Choroid plexus epithelial cell (primary cell): ENCODE measurements at places on chromosomes 5 and 9.

DNA sequence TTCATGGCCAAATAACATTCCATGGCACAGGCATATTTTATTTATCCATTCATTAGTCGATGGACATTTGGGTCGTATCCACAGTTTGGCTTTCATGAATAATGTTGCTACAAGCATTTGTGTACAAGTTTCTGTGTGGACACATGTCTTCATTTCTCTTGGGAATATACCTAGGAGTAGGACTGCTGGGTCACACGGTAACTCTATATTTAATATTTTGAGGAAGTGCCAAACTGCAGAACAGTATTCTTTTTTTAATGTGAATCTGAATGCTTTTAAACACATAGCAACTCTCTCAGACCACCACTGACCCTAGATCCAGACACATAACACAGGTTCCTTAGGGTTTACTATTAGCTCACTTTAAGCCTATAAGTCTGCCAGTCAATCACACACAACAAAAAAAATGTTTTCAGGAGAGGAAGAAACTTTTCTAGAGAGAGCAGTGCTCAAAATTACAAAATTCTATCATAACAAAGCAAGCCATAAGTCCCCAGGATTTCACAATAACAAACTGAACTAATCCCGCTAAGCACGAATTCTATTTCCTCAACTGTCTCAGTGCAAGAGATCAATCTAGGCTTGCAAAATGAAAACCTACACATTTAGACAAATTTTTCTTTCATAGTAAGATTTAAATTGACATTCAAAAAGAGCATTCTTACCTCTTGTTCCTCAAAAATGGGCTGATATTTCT lies 41.8 kb upstream of the GABBR2 start:
- peak; percentile 7 for DNase-seq

DNA sequence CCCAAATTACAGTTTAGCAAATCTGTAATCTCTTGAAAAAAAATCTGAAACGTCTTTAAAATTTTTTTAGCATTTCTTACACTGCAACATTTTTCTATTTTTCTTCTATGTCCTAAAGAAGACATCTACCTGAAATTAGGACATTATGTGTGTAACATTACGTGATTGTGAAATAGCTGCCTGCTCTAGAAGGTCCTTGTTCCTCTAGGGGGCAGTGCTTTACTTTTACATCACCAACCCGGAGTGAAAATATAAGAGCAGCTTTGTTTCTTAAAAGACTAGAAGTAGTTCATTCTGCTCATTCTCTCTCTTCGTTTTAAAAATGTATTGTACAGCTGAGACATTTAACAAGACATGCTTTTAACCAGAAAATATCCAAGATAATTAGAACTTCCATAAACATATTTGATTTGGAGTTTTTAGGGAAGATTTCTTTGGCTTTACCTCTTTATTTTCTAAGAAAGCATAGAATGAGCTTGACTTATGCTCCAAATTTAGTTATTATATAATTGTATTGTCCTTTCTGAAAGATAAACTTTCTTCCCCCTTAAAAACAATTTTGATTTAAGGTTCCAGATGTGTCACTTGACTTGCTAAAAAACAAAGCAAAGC lies 48.1 kb upstream of the RIOK2 start:
- peak; percentile 91 for DNase-seq

- no peak for DNase-seq
Observed at GRCh38 chr5:109373932-109374331, 35.8 kb downstream of the PJA2 start.

- DNase-seq = no peak
Observed at GRCh38 chr5:74664551-74664950, 20.5 kb upstream of the HEXB start.

DNA sequence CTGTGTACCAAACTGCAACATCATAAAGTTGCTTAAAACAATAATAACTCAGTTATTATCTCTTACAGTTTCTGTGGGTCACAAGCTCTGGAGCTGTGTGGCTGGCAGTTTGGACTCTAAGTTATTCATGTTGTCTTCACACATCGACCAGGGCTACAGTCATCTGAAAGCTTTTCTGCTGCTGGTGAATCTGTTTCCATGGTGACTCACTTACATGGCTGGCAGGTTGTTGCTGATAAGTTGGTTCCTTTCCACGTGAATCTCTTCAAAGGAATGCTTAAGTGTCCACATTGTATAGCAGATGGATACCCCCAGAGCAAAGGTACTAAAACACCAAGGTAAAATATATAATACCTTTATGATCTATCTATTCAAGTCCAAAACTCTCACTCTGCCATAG lies 44.8 kb upstream of the CYLC2 start:
- DNase-seq = no peak

GRCh38 chr9:113570749-113571711 lies 107.5 kb downstream of the RGS3 start:
- peak; percentile 61 for DNase-seq

- DNase-seq = peak; percentile 67
Observed at GRCh38 chr5:32115985-32116384, 58.1 kb downstream of the GOLPH3 start.

DNA sequence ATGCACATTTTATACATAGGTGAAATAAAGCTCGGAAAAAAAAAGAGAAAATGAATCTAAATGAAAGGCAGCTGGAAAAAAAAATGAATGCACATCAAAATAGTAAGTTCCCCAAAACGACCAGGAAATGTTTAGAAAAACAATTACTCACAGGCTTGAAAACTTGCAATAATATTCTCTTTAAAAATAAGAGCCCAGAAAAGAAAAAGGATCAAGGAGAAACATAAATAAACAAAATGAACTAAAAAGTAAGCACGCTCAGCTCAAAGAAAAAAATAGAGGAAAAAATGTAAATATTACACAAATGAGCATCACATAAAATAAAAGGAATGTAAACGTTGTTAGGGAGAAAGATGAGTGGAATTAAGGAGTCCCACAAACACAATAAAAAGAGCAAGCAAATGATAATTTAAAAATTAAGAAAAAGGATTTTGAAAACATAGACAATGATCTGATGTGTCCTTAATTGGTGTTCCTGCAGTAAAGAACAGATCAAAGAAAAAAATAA lies 54.2 kb downstream of the SLC27A6 start:
- no peak for DNase-seq

GRCh38 chr5:7668161-7668560 lies 182.8 kb downstream of the CFAP90 start:
- no peak for DNase-seq

DNA sequence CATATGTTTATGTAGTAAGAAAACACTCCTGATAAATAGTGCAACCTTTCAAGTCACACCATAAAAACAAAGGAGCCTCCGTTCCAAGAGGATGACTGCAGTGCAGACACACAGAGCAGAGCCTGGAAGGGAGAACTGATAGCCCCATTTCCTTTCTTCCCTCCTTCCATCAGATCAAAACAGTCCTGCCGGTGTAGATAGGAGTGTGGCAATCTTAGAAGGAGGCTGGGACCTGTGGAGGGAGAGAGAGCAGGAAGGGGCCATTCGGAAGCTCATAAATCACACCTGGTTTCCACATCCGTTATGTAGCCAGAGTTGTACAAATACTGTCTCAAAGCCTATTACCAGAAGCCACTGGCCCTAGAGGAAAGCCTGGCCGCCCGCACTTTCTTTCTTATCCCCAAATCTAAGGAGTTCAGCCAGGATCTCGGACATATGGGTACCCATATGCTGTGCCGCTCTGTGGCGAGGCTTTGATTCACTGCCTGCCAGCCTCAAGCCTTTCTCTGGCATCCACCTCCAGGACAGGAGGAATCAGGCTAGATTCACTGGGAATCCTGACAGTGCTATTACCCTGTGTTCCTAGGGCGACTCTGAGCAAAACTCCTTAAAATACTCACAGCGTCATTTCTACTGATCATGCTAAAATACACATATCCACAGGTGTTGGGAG lies 26.9 kb downstream of the DAP start:
- no peak for DNase-seq

- DNase-seq = peak; percentile 31
Observed at GRCh38 chr5:105034401-105034763, 1471.8 kb upstream of the NUDT12 start.

- no peak for DNase-seq
Observed at GRCh38 chr5:67205981-67206380, 9.4 kb upstream of the CD180 start.

DNA sequence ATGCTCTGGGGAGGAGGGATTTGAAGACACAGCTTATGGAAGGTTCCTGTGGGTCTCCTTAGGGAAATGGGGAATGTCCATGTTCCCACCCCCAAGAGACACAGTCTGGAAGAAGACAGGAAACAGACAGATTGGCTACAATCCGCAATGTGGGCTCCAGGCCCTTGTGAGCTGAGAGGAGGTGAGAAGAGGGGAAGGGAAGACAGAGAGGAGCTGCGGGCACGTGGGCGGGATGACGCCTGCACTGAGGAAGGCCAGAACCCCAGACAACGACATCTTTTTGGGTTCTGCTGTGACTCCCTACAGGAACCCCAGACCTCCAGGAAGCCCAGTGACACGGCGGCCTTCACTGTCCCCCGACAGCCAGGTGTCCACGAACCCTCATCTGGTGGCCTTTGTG lies 29.9 kb upstream of the NKD2 start:
- no peak for DNase-seq

- DNase-seq = peak; percentile 52
Observed at GRCh38 chr9:26863074-26863473, 29.5 kb downstream of the CAAP1 start.

DNA sequence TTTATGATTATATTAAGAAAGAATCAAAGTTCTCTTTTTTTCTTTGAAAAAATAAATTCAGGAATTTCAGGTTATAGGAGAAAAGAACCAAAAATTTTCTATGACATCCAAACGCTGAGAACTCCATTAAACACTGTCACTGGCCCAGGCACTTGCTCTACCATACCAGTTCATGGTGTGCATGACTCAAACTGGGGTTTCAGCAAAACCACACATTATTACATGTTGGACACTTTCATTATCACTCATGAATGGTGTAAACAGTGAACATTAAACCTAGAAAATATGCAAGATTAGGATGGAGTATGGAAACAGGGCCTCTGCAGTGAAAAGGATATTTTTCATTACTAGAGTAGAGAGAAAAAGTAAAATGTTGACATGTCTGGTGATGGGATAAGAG lies 369.9 kb upstream of the FAM174A start:
- DNase-seq = no peak

- DNase-seq = peak; percentile 26
Observed at GRCh38 chr5:62886603-62887315, 308.1 kb downstream of the LRRC70 start.

GRCh38 chr5:73030531-73030930 lies 74.7 kb downstream of the FCHO2 start:
- DNase-seq = peak; percentile 7

GRCh38 chr9:70802206-70802605 lies 319.2 kb downstream of the TRPM3 start:
- DNase-seq = peak; percentile 81

GRCh38 chr9:111913159-111913558 lies 16.5 kb downstream of the UGCG start:
- no peak for DNase-seq
